ENCODE measurements at places on chromosomes 11 and 22.

DNA sequence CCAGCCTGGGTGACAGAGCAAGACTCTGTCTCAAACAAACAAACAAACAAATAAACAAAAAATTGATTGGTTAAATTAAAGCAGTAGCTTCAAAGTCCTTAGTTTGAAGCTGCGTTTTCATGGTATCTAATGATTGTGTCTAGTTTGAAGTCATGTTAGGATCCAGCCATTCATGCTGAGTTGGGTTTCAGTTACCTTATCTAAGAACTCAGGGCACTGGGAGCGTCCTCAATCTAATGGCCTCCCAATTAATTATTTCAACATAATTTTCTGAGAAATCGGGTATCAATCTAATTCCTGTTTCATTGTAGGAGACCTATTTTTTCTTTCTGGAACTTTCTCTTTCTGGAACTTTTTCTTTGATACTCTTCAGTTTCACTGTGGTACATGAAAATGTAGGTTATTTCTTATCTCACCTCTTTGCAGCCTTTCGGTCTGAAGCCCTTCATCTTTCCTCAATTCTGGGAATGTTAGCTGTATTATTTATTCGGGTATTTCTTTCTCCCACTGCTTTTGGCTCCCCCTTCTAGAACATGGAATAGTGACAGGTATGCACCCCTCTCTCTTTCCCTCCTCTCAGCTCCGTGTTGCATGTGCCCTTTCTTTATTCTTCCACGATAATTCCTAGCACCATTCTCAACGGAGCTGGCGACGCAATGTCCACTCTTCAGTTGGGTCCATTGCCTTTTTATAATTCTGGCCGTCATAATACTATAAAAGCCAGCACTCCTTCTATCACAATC lies 24.3 kb upstream of the B4GALNT4 start:
- DNase-seq = no peak

DNA sequence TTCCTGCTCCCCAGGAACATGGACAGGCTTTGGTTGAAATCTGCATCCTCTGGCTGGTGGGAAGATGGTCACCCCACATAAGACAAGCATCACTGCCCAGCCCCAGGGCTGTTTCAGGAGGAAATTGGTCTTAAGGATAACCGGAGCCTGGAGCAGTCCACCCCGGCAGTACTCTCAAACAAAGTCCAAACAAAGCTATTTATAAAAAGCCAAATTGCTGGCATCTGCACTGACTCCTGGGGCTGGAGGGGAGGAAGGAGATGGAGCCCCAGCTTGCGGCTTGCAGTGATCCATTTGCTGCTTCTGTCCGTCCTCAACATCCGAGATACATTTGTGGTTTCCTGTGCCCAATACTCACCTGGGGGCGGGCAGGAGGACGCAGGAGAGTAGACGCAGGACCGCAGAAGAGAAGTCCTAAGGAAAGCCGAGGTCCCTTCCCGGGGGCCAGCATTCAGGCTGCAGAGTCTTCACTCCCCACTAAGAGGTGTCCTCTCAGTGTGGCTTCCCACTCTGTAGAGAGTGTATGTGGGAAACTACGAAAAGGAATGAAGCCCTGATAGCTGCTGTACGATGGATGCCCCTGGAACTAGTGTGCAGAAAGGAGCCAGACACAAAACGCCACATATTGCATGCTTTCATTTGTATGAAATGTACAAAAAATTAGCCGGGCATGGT lies 107.3 kb upstream of the FGF3 start:
- no peak for DNase-seq

DNA sequence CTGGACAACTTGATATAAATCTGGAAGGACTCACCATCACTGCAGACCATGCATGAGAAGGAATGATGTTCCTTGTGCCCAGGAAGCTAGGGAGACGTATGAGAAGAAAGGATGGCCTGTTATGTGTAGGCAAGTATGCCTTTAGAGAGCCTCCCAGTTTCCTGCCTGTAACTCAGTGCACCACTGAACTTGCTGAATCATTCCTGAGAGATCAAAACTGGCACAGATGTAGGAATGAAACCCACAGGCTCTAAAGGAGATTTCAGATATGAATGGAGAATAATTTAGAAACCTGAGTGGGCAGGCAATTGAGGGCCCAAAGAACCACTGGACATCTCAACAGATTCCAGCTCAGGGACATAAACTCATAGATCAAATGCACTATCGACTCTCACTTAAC lies 38.4 kb upstream of the PRSS23 start:
- no peak for DNase-seq

- no peak for DNase-seq
These were observed 22.6 kb upstream of the NXPE4 start for GRCh38 chr11:114618139-114618538.

- DNase-seq = no peak
These were observed 458.0 kb upstream of the KIRREL3 start for GRCh38 chr11:127458561-127458960.

DNA sequence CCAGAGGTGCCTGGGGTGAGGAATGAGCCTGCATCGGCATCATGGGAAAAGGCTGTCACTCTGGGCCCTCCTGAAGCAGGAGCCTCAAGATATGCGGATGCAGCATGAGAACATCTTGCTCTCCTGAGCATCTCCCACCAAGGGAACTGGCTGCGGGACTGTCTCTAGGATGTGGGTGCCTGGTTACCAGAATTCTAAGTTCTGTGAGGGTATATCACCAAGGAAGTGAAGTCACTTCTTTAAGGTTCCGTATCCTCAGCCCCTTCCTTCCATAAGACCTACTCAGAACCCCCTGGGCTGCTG lies 86.9 kb downstream of the GGTLC2 start:
- no peak for DNase-seq

- no peak for DNase-seq
These were observed 80.3 kb downstream of the MTNR1B start for GRCh38 chr11:93049740-93050139.

- DNase-seq = no peak
These were observed 7.0 kb downstream of the RELA start for GRCh38 chr11:65655570-65656332.

- no peak for DNase-seq
These were observed 102.9 kb upstream of the PLET1 start for GRCh38 chr11:112363527-112363926.

GRCh38 chr11:90997241-90997640 lies 774.4 kb upstream of the CHORDC1 start:
- DNase-seq = no peak

DNA sequence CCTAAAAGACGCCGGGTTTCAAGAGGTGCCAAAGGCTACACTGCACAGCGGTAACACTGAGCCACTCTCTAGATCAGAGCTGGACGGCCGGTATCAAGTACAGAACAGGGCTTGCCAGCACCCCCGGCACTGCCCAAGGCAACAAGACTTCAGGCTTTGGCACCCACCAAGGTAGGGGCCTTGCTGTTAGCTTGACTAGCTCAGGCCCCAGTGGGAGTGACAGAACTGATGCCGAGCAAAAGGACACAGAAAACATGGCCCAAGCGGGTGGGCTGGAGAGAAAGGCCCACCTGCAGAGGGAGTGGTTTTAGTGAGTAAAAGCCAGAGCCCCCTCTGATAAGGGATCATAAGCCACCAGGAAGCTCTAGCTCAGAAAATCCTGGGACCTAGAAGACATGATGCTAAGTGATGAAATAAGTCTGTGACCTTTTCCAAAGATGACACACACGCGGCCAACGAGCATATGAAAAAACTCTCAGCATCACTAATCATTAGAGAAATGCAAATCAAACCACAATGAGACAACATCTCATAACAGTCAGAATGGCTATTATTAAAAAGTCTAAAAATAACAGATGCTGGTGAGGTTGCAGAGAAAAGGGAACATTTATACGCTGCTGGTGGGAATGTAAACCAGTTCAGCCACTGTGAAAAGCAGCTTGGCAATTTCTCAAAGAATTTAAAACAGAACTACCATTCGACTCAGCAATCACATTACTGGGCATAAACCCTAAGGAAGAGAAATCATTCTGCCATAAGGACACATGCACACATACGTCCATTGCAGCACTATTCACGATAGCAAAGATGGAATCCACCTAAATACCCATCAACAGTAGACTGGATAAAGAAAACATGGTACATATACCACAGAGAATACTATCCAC lies 12.9 kb downstream of the EHD1 start:
- DNase-seq = peak; percentile 80

DNA sequence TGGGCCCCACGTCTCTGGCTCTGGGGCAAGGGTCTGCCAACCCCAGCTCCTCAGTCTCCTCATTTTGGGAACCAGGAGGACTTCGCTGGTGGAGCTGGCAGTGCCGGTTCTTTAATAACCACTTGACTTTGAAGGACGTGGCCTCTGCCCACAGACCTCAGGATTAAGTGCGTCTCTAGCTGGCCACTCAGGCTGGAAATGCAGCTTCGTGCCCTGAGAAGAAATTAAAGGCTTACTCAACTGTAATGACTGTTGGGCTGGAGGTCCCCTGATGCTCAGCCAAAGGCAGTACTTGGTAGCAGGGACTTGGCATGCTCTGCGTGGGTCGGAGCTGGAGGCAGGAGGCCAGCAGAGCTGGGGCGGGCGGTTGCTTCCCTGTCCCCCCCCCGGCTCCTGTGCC lies 16.7 kb upstream of the PARVG start:
- DNase-seq = no peak

- no peak for DNase-seq
These were observed 12.7 kb downstream of the CD6 start for GRCh38 chr11:60984149-60984548.

GRCh38 chr11:65221026-65221425 lies 39.3 kb downstream of the CAPN1 start:
- DNase-seq = no peak

GRCh38 chr22:26535603-26535908 lies 23.3 kb upstream of the TFIP11 start:
- DNase-seq = peak; percentile 92

GRCh38 chr22:43198936-43199335 lies 12.0 kb upstream of the TTLL12 start:
- no peak for DNase-seq

GRCh38 chr22:37790234-37790633 lies 17.5 kb upstream of the GCAT start:
- no peak for DNase-seq

GRCh38 chr22:25928038-25928437 lies 186.1 kb downstream of the MYO18B start:
- no peak for DNase-seq

- no peak for DNase-seq
These were observed 8.2 kb downstream of the AP1B1 start for GRCh38 chr22:29380032-29380781.

DNA sequence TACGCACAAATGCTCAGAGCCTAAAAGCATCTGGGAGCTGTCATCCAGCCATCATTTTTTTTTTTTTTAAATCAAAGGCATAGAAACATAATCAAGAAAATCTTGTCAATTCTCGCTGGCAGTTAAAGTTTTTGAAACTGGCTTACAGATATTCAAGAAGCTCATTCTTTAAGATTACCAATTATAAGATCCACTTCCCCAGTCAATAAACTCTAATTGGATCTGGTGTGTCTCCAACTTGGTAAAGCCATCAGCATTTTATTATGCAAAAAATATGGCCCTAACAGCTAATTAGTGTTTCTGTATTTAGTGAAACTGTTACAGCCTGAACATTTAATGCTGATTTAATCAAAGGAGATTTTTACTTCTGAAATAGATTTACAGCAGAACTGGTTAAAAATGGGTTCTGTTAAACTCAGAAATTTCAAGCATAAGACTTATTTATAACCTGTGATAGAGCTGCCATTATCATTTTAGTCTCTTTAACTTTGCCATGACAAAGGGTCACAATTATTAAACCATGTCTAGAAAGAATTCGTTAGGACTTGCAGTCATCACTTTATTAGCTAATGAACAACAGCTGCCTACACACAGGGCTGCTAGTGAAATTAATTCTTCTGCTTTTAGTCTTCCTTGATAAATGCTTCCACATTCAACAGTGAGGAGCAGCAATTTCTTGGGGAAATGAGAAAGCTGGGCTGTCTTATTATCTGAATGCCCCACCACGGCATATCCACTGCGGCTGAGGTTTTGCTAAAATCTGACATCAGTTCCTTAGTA lies 176.4 kb upstream of the PITPNB start:
- no peak for DNase-seq

- DNase-seq = no peak
These were observed 148.3 kb downstream of the JRKL start for GRCh38 chr11:96538104-96538503.

GRCh38 chr11:113270080-113270479 lies 44.3 kb upstream of the TTC12 start:
- no peak for DNase-seq

DNA sequence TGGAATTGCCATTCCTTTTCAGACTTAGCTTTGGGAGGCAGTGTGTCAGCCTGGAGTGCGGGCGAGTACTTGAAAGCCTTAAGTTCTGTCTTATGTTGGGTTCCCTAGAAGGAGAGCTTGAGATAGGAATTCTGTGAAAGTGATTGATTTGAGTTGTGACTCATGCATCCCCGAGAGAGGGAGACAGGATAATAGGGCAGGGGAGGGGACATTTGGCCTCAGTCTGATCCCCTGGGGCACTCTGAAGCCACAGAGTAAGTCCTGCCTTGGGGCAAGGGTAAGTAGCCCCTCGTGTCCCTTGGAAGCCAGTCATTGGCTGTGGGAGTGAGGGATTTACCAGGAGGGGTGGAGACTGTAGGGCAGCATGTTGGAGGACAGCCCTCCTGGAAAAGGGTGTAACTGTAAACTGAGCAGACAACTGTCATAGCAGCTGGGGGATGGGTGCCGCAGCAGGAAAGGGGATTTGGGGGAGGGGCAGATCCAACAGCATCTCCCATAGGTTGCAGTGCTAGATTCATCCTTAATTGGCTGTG lies 44.0 kb downstream of the KIAA1671 start:
- DNase-seq = no peak

- DNase-seq = no peak
These were observed 17.2 kb upstream of the BMAL1 start for GRCh38 chr11:13260201-13260962.

DNA sequence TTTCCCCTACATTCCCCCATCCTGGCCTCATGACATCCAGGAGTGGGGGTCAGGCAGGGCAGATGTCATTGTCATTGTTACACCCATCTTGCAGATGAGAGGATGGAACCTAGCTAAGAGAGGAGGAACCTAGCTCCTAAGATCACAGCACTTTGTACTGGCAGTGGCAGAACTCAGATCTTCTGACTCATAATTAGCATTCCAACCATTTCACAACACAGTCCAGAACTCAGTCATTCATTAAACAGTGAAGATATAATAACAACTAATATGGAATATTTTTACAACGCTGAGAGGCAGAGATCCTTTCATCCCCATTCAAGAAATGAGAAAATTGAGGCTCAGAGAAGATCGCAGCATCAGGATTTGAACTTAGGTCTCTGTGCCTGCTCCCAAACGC lies 127.8 kb downstream of the CHST1 start:
- DNase-seq = no peak

- DNase-seq = no peak
These were observed 124.0 kb downstream of the FEZ1 start for GRCh38 chr11:125372088-125372487.

GRCh38 chr11:18768472-18768901 lies 23.1 kb downstream of the PTPN5 start:
- DNase-seq = peak; percentile 16

DNA sequence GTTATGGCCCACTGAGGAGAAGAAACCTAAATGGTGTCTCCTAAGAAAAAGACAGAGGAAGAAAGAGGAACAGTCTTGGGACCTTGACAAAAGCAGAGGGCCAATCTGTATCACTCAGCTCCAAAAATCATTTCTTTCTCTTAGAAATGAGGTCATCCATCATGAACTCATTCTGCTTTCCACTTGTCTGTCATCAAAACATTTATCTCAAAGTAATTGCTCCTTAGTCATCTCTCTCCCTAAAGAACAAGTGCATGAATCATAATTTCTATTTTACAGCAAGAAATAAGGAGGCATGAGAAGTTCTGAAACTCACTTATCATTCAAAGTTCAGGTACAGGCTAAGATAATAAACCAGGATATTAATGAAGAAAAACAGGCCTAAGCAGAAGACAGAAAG lies 375.6 kb downstream of the KCNA4 start:
- no peak for DNase-seq

GRCh38 chr11:73283276-73284000 lies 11.3 kb downstream of the P2RY6 start:
- DNase-seq = no peak

Data from OCI-LY7 (cell line).